ENCODE measurements at places on chromosomes 3 and 15. TPM values are rescaled to one million over a fixed set of nuclear protein-coding genes. Genes with fewer than 3 reads are reported as not detected.

- DNase-seq: no peak
Observed at GRCh38 chr3:13110678-13111116, 37.5 kb upstream of the IQSEC1 start.

The CAMK1 gene
- total RNA-seq: 69.7 TPM

GRCh38 chr15:34240537-34240936 is 15.7 kb downstream of the EMC4 start:
- no peak for DNase-seq

DNA sequence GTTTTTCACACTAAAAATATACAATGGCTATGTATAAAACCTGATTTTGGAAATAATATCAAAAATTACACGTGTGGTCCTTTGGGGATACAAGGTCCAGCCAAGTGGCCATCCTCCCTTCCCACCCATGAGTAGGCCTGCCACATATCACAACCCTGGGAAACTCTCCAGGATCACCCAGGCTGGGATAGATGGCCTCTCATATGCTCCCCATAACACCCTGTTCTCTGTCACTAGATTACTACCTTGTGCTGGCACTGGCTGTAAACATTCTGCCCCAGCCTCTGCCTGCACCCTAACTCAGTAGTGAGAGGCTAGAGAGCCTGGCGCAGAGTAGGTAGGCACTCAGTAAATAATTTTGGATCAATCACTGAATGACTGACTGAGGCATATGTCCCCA is 52.1 kb downstream of the CLDN18 start:
- DNase-seq: no peak

The CDC25A gene
- 2.5 TPM for total RNA-seq

Measured in thoracic aorta (tissue), 2 donors.